ENCODE measurements at places on chromosomes 3 and 15. TPM values are rescaled to one million over a fixed set of nuclear protein-coding genes. Genes with fewer than 3 reads are reported as not detected.

GRCh38 chr3:70919661-70920060, 607.2 kb upstream of the MDFIC2 start:
- ATAC-seq, result no peak

- no peak for ATAC-seq
These were observed 3.1 kb downstream of the SERF2 start for GRCh38 chr15:43795197-43795596.

GRCh38 chr3:30754426-30754825, 140.0 kb downstream of the GADL1 start:
- ATAC-seq, result no peak

DNA sequence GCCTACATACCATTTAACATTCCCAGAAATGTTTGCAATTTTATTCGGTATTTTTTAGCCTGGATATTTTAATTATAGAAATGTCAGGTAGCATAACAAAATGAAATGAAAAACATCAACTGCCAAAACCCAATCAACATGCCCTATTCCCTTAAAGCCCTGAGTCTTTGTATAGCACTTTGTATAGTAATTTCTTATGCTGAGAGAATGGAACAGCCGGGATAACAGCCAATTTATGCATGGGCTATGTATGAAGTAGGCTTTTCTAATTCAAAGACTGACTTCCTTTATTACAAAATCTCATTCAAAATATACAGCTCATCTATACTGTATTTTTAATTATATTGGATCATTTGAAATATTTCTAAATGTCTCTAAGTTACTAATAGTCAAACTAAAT, 513.0 kb upstream of the NAALADL2 start:
- no peak for ATAC-seq

- ATAC-seq, result peak; percentile 23
These were observed 12.9 kb downstream of the ZIC4 start for GRCh38 chr3:147393261-147393942.

- ATAC-seq, result no peak
These were observed 8.8 kb upstream of the MGA start for GRCh38 chr15:41651373-41651772.

- ATAC-seq, result peak; percentile 91
These were observed 10.0 kb downstream of the POC1A start for GRCh38 chr3:52144034-52144795.

DNA sequence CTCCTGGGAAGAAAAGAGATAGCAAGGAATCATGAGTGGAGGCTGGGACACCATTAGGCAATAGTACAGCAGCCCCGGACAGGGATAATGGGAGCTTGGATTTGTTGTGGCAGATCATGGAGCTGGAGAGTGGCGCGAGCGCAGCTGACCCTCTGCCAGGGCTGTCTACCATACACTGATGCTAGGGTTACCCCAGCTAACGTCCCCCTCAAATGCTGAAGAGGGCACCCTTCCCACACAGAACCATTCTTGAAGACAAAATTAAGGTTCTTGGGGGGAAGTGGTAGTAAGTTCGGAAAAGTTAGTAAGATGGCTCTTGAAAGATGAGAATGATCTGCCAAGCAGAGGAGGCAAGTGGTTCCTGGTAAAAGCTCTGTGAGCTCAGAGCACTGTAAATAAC, 61.1 kb downstream of the ST3GAL6 start:
- no peak for ATAC-seq

Gene ARGFX
- not detected for total RNA-seq

GRCh38 chr15:101500865-101501551, 11.5 kb upstream of the PCSK6 start:
- ATAC-seq, result peak; percentile 26

Gene GNAT1
- total RNA-seq, result 0.08 TPM

DNA sequence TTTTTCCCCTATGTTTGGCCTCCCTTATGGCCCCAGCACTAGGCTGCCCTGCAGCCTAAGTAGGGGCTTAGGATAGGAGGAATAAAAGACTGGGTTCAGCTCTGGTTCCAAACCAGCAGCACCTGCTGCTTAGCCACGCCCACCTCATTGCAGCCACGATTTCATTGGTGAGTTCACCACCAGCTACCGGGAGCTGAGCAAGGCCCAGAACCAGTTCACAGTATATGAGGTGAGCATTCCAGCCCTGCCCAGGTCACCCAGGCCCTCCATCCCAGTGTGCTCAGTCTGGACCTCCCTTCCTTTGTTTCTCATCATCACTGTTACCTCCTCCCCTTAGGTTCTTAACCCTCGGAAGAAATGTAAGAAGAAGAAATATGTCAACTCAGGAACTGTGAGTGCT, 11.5 kb downstream of the CPNE9 start:
- ATAC-seq, result peak; percentile 74

Gene SLC6A11
- total RNA-seq, result 7.8 TPM

Gene CLN6
- total RNA-seq, result 18.5 TPM

Gene IQCF5
- not detected for total RNA-seq

DNA sequence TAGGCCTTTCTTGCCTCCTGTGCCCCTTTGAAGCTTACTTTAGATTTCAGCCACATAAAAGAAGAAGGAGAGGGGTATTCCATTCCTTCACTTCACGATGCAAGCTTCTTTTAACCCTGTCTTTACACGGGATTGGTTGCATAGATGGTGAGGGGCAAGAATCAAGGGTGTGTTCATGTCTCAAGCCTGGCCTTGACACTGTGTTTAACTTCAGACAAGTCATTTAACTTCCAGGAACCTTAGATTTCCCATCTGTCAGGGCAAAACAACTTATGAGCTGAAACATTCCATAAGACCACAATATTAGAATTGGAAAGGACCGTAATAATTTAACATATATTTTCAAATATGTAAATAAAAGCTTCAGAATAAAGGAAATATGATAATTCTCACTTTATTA, 344.5 kb downstream of the MFSD1 start:
- ATAC-seq, result no peak

Gene ZIC1
- total RNA-seq, result 0.36 TPM

GRCh38 chr15:23035964-23036566, 3.3 kb downstream of the TUBGCP5 start:
- no peak for ATAC-seq

GRCh38 chr15:40407330-40407990, 1.9 kb downstream of the IVD start:
- ATAC-seq, result no peak

- ATAC-seq, result no peak
These were observed 34.2 kb downstream of the APBA2 start for GRCh38 chr15:28919679-28920655.

GRCh38 chr15:91186904-91187656, 87.0 kb downstream of the SV2B start:
- no peak for ATAC-seq

DNA sequence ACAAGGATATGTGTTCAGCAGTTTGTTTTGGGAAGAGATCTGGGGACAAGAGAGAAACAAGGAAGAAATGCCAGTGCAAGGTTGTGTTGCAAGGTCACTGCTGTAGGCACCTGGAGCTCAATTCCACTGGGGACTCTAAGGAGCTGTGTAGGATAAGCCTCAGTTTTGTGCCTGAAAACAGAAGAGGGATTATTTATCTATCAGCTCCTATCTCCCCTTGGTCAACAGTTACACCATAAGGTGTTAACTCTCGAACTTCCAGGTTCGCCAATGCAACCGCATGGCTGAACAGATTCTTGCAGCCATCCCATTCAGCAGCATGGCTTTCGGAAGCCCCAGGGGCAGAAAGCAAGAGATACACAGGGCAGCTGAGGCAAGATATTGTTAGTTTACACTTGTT, 41.6 kb upstream of the CNOT10 start:
- no peak for ATAC-seq

- ATAC-seq, result no peak
These were observed 35.0 kb downstream of the RPL39L start for GRCh38 chr3:187104342-187104741.

Gene C15orf62
- total RNA-seq, result 4.0 TPM

Measured in esophagus mucosa (tissue), 1 donor.